Activated CD8-positive, alpha-beta memory T cell treated with anti-CD3 and anti-CD28 coated beads for 36 hours (primary cell): ENCODE measurements at places on chromosomes 13 and 19. TPM values are rescaled to one million over a fixed set of nuclear protein-coding genes. Genes with fewer than 3 reads are reported as not detected.

The WDR87 gene
- total RNA-seq, result not detected

The ARHGEF7 gene
- 50.8 TPM for total RNA-seq

The PPP5C gene
- total RNA-seq, result 135 TPM

The TNNT1 gene
- not detected for total RNA-seq

The ZNF799 gene
- total RNA-seq, result 2.8 TPM

The MUC16 gene
- total RNA-seq, result not detected

The MAMSTR gene
- 1.0 TPM for total RNA-seq

The LMO7 gene
- 2.0 TPM for total RNA-seq
